ENCODE measurements at places on chromosomes 3 and 15.

DNA sequence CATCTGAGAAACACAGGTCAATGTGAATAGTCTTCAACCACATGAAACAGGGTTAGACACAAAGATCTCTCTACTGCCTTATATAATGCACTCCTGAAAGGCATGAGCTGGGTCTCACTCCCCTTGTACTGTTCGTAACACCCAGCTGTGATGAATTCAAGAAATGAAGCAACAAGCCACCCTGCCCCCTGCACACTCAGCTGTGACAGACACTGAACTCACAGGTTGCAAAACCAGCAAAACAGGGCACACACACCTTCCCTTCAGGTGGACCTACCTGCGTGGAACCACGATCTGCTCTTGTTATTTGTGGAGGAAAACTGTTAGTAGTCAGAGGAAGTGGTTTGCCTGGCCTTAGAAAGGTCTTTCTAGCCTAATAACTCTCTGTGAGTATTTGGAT, 64.5 kb downstream of the CERS3 start:
- no peak for DNase-seq

- DNase-seq: no peak
These were observed 53.2 kb downstream of the LIPC start for GRCh38 chr15:58484791-58485600.

DNA sequence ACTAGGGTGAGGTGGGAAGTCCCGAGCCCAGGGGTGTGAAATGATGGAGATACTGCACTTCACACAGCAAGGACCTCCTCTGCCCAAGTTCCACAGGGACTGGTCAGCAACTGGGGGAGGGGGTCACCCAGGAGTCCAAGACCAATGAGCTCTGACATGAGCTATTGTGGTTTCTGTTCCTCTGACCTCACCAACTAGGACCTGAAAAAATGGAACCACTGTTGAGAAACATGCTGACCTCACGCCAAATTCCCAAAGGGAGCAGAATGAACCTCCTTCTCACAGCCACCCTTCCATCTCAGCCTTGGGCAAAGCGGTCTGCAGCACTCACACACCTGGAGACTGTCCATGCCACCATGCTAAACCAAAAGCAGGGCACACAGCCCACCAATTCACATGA, 69.3 kb downstream of the LRIG1 start:
- peak; percentile 95 for DNase-seq

- DNase-seq: no peak
These were observed 41.3 kb downstream of the FAM3D start for GRCh38 chr3:58625196-58625824.

DNA sequence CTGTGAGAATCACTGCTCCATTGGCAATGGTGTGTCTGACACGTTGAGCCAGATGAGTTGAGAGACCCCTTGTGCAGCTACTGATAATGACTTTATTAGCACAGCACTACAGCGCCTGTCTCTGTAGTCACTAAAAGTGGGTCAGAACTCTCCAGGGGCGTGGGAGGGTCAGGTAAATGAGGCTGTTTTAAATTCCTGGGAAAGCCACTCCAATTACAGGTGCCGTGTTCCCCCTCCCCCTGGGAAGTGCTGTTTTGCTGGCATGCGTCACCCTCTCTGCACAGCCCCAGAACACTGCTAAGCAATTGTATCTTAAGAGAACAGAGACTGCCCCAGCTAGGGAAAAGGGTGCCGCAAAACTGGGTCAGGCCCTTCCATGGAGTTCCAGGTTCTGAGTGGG, 21.5 kb upstream of the CPNE9 start:
- no peak for DNase-seq

- no peak for DNase-seq
These were observed 12.5 kb downstream of the RASA2 start for GRCh38 chr3:141499284-141499683.

DNA sequence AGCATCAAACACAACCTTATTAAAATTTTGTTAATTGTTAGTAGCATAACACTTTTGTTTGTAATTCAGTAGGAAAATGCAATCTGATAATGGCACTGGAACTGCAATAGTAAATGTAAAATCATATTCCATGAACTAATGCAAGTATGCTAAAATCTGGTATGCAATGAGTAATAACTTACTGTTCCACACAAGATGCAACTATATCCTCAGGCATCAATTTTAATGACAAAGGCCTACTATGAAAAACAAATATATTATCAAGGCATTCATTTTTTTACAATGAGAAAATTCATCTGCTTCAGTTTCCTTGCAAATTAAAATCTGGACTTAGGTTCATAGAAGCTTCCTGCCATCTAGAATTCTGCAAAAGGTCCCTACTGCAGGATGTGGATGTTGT, 1.4 kb upstream of the NSMCE3 start:
- DNase-seq: peak; percentile 55

DNA sequence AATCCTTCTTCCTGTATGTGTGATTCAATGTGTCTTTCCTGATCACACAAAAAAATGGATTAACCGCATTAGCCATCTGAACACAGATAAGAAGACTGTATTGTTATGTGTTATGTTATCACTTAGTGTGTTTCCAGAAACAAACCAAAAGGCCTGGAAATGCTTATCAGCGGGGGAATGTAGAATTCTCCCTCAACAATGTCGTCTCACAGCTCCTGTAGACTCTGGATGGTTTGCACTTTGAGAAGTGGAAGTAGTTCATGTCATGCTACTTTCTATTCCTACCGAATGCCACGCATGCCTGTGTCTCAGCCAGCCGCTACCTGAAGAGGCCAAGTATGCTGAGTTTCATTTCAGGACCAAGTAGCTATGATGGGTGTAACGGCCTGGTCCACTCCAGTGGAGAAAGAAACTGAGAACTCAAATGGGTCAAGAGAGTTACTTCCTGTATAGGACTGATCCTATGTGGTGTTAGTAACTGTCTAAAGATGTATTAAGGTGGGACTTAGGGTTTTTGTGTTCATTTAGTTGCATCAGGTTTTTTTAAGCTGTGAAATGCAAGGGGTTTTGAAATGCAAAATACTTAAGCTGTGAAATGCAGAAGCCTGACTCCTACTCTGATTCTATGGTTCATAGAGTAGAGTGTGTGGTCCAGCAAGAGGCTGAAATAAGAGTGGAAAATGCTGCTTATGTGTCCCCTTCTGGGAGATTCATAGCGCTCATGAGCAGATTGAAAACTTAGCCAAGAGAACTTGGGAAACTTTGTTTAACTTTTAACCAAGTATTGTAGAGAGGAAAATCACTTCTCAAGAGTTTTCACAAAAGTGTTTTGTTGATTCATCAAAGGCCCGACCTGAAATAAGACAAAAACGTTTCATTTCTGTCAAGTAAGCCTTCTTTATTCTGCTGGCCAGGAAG, 118.5 kb upstream of the LMOD3 start:
- no peak for DNase-seq

DNA sequence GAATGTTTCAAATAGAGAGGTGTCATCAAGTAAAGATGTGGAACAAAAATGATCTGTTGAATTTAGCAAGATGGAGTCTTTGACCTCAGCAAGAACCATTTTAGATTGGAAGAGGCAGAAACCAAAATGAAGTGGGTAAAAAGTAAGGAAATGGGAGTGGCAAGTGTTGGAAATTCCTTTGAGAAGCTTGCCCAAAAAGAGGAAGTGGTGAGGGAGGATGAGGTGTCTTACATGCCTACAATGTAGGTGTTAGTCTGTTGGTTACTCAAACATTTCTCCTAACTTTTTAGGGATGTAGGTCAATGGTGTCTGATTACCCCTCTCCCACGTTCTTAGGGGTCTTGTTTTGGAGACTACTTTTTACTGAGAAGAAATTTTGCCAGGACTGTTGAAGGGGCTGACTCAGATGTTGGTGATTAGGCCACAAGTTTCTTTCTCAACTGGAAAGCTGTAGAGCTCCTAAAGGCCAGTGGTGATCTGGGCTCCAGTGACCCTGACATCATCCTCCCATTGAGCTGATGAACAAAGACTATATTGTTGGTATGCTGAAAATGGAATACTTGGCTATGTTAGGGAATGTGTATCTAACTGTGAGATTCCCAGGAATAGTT, 5.1 kb downstream of the PPP2R3A start:
- DNase-seq: peak; percentile 44

- peak; percentile 75 for DNase-seq
These were observed 99.5 kb upstream of the FAM98B start for GRCh38 chr15:38354315-38354929.

- no peak for DNase-seq
These were observed 10.0 kb downstream of the HEXA start for GRCh38 chr15:72365844-72366243.

DNA sequence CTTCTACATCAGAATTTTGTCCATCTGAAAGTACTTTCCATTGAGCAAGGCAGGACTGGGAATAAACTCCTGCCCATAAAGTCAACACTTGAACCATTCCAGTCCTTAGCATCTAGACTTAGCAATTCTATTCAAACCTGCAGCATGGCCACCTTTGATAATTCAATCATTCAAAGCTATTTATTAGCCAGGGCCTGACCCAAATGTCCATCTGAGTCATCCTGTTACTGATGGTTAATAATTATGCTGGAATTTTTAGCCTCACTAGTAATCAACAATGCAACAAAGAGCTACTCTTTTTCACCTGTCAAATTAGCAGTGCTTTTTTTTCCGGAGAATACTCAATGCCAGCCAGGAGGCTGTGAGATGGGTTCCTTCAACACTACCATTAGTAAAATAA, 72.7 kb upstream of the SNRK start:
- DNase-seq: no peak

DNA sequence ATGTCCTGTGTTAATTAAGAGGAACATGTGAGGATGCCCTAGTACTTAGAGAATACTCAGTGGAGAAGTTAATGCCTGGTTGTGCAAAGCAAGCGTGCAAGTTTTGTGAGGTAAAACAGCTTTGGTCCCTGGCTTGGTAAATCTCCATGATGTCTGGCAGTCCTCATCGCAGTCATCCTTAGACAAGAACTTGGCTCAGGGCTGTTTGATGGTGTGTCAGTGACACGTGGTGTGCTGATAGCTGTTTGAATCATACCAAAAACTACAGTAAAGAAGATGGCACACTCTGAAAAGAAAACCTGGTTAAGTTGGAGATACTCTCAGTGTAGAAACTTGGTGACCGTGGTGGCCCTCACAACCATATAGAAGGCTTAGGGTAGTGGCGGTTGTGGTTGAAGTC, 361.7 kb downstream of the FEZF2 start:
- DNase-seq: peak; percentile 41

GRCh38 chr15:89917442-89918101, 4.8 kb upstream of the ARPIN start:
- DNase-seq: no peak

DNA sequence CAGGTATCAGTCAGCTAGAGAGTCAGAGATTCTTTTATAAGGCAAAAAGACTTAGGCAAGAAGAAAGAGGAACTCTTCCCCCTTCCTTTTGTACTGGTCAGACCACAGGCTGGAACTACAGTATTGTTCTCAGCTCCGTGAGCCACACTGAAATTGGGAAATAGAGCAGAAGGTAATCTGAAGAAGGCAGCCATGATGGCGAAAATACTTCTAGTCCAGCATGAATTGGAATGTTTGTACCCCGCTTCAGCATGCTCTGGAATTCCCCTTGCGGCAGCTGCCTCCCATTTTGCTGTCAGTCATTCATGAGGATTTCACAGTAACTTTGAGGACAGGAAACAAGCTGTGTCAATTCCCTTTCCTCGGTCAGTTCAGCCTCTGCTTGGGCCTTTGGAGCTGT, 96.2 kb downstream of the CORO2B start:
- peak; percentile 26 for DNase-seq

- no peak for DNase-seq
These were observed 184.9 kb downstream of the APBA2 start for GRCh38 chr15:29070471-29071231.

DNA sequence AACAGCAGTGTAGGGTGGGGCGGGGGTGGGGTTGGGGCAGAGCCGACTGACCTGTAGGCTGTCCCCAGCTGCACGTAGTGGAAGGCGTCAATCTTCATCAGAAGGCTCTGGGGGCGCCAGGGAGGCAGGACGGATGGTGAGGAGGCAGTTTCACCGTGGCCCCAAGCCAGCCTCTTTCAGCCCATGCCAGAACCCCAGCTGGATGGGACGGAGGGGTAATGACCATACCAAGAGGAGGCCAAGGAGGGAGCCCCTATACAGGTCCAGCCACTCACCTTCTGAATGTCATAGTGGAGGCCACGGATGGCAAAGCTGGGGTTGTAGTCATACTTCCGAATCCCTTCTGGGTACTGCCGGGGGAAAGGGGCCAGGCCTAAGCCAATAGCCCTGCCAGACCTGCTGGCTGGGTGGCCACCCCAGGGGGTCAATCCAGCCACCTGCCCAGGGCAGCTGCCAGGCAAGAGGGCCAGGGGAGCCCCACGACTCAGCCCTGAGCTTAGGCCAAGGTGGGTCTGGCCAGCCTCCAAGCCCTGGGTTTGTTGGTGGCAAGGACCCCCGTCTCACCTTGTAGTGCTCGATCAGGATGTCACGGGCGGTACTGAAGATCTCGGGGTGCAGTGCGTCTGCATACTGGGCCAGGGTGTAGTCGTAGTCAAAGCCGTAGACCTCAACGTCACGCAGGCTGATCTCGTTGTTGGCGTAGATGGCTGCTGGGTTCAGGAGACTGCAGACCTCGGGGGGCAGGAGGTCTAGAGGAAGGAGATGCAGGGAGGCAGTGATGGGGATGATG, 4.9 kb downstream of the NT5DC2 start:
- DNase-seq: no peak

- no peak for DNase-seq
These were observed 480.4 kb upstream of the AGTR1 start for GRCh38 chr3:148217317-148217716.

DNA sequence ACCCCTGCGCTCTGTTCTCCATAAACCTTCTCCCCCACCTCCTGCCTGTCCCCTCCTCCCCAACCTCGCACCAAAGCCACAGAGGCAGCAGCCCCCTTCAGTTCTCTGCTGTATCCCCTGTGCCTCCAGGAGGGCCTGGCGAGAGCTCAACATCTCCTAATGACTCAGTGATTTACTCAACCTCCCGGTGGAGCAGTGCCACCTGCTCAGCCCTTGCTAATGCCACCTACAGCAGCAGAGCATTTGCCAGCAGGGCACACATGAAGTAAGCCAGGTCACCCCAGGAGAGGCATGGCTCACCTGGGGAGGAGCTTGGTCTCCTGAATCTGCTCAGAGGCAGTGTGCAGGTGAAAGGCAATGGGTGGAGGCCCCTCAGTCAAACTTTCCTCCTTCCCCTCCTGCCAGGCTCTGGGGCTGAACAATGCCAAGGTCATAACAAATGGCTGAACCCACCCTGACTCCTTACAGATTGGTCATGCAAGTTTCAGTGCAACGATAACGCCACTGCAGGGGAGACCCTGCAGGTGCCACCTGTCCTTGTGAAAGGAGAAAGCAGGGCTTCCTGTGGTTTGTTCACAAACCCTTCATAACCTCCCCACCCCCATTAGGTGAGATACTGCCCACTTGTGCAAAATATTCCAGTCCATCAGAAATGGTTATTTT, 19.8 kb downstream of the TRPM1 start:
- no peak for DNase-seq

DNA sequence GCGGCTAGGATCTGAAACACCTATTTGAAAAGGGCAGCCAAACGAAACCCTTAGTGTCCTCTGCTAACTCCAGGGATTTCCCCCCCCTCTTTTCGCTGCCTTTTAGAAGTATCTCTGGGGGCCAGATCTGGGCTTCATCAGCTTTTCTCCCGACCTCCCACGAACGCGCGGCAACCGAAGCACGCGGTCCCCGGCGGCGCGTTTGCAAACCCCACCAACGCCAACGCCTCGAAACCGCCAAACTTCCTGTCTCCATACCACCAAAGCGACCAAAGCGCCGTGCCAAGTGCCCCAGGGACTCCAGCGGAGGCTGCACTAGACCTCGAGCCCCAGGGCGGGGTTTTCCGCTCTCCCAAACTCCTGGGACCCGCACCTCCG, 155.8 kb upstream of the FRMD4B start:
- no peak for DNase-seq

GRCh38 chr3:107959550-107960154, 131.2 kb downstream of the CD47 start:
- DNase-seq: peak; percentile 36
